ENCODE measurements at places on chromosomes 3 and 15.

DNA sequence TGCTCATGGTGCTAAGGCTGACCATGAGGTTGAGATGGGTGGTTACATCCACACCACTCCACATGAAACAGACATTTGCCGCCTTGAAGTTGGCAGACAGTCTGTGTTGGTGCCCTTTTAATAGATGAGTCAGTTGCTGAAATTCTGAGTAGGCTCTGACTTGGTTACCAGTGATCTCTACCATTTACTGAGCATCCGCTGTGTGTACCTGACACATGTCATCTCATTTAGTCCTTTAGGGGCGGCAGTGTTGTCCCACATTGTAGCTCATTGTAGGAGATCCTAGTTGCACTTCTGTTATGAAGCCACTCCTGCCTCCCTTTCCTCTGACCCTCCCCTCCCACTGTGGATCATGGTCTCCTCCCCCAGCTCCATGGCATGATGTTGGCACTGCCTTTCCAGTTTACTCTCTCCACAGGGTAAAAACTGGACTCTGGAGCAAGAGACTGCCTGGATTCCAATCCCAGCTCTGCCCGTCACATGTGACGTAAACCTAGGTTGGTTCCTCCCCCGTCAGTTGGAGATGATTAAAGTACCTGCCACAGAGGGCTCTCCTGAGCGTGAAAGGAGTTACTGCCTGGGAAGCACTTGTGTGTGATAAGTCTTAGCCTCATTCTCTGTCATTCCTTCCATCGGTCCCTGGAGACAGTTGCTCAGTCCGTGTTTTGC, 21.6 kb downstream of the SLCO3A1 start:
- DNase-seq = no peak

GRCh38 chr15:99102332-99103235, 2.3 kb upstream of the SYNM start:
- no peak for DNase-seq

DNA sequence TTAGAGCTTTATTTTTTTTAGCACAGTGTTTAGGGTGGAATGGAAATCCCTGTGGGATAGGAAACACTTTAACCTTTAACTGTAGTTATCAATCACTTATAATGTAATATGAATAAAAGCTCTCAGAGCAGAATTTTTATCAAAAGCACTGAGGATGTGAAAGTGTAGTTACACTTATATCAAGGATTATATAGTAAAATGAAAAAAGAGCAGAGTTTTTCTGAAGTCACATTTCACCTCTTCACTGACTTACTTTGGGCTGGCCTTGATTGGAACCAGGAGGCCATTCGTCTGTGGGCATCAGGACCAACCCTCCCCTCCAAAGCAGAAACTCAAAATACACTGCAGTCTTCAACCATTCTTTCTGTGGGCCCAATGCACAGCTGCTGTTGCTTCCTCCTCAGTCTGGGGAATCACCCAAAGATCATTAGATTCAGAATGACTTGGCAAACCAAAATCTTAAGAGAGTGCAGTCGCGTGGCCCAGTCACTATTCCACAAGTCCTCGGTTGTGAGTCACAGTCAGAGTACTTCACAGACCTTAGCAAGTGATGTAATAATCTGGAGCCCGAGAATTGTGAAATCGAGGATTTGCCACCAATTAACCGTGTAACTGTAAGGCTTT, 132.6 kb upstream of the COL8A1 start:
- peak; percentile 6 for DNase-seq

GRCh38 chr3:186209810-186210752, 101.2 kb upstream of the ETV5 start:
- DNase-seq = no peak

DNA sequence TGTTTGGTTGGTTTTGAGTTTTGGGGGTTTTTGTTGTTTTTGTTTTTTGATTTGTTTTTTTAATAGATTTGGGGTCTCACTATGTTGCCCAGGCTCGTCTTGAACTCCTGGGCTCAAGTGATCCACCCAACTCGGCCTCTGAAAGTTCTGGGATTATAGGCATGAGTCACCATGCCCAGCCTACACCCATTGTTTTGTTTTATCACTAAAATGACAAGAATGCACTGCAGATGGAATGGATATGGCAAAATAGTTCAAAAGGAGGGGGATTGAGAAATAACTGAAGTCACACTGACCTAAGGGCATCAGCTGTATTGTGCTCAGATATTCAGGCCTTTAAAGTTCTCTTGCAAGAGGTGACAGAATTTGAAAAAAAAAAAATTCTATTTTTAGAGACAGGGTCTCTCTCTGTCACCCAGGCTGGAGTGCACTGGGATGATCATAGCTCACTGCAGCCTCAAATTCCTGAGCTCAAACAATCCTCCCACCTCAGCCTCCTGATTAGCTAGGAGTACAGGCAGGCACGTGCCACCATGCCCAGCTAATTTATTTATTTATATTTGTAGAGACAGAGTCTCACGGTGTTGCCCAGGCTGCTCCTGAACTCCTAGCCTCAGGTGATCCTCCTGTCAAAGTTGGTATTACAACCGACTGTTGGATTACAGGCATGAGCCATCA, 4.4 kb upstream of the RASA2 start:
- DNase-seq = no peak

DNA sequence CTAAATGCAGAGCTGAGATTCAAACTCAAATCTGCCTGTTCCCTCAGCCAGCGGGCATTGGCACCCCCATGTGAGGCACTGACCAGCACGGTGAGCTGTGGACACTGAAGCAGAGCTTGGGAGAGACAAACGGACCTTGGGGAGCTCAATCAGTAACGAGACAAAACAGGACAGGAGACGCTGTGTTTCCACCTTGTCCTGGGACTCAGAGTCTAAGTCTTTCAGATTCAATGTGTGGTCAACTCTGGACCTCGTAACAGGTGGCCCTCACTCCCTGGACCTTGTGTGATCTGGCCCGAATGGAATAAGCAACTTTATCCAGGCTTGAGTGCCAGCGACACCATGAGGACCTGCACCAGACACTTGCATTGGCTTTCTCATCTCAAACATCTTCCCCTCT, 232.5 kb downstream of the UACA start:
- DNase-seq = no peak

- no peak for DNase-seq
These were observed 75.1 kb upstream of the TBC1D5 start for GRCh38 chr3:17817545-17817944.

- DNase-seq = no peak
These were observed 129.6 kb downstream of the CTNNB1 start for GRCh38 chr3:41328926-41329325.

DNA sequence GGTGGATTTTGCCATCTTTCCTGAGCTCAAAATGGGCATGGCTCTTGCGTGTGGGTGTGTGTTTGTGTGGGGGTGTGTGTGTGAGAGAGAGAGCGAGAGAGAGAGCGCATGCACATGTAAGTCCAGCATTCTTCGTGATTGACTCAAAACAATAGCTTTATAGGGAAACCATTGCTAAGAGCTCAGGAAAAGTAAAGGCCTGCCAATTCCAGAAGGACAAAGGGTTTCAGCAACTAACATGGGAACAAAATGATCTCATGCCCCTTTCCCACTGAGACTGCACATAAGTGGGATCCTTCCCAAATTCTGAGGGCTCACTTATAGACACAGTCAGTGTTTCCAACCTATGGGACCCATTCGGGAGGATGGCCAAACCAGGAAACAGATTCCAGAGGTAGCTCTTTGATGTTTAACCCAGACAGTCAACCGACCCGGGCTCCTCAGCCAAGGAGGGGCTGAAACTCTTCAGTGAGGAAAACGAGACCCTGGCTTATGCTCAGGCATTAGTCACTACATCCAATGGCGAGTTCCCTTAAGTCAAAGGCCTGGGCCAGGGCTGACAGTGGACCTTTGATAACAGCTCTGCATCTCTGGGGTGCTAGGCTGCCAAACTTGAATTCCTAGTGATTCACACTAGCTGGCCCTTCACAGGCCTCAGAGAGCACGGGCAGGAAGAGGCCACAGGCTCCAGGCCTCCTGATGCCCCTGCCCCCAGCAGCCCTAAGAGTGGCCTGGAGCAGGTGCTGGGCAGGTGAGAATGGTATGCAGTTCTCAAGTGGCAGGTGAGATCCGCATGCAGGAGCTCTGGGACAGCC, 305.0 kb upstream of the C2CD4B start:
- DNase-seq = no peak

- DNase-seq = no peak
These were observed 13.1 kb upstream of the KCTD6 start for GRCh38 chr3:58478781-58479180.

DNA sequence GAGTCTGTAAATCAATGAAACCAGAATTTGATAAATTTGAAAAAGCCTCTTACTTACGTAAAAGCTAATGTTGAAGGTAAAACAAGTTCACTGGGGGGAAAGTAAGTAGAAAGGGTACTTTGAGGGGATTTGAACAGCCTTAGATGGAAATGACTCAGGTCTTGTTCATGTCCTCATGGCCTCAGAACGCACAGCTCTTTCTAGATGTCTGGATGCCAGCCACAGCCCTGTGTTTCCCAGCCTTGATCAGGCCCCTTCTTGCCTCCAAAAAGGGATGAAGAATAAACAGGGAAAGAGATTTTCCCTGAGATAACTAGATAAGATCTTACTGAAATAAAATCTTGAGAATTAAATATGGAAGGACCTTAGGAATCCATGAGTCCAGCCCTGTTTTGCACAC, 237.1 kb upstream of the GOLGA6L4 start:
- DNase-seq = no peak

- DNase-seq = no peak
These were observed 32.2 kb downstream of the SLC41A3 start for GRCh38 chr3:126051741-126052140.

DNA sequence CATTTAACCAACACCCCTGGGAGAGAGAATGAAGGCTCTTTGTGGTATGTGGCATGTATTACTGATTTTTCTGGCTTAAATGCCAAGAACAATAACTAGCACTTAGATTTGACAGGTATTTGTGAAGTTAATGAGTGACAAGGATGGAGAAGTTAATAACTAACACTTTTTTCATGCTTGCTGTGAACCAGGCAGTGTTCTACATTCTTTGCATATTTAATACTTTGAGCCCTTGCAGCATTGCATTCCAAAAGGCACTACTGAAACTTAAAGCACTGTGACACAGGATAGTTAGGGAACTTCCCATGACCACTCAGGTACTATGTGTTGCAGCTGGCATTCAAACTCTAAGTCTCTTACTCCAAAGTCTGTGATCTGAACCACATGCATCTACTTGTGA, 650.6 kb downstream of the ZPLD1 start:
- no peak for DNase-seq

- DNase-seq = no peak
These were observed 446.9 kb downstream of the EDEM1 start for GRCh38 chr3:5634411-5634810.

- DNase-seq = no peak
These were observed 1.6 kb downstream of the NKTR start for GRCh38 chr3:42601896-42602581.

GRCh38 chr3:12807066-12807465, 10.6 kb downstream of the CAND2 start:
- no peak for DNase-seq

- no peak for DNase-seq
These were observed 53.4 kb upstream of the EPHA6 start for GRCh38 chr3:96760956-96761355.

- peak; percentile 46 for DNase-seq
These were observed 29.0 kb upstream of the FURIN start for GRCh38 chr15:90839187-90840071.

- DNase-seq = no peak
These were observed 144.0 kb downstream of the NSMCE3 start for GRCh38 chr15:29125382-29126207.

- DNase-seq = no peak
These were observed 15.7 kb upstream of the LRRC58 start for GRCh38 chr3:120364821-120365220.

GRCh38 chr3:170814822-170815221, 55.2 kb downstream of the RPL22L1 start:
- no peak for DNase-seq

- no peak for DNase-seq
These were observed 340.9 kb upstream of the ICE2 start for GRCh38 chr15:60819860-60820259.

DNA sequence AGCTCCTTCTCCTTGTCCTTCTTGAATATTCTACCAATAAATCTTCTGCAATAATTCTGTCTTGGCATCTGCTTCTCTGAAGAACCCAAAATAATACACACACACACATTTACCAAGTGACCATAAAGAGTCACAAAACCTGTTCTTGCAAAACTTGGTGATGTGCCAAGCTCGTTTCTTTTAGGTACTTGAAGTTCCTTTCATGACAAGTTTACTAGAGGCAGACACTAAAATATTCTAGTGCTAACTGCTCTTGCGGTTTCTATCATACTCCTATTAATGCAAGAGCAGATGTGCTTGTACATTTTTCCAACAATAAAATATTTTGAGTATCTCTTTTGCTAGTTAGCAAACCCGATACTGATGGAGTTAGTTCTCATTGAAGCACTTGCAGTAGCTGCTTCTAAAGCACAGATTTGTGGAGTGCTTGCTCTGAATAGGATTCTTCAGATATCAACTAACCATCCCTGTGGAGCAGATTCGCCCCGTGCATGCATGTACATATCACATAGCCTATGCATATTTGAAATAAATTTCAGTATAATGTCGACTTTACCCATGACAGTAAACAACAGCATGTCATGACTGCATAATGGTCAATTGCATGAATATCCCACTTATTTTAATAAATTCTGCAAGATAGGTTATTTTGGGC, 23.2 kb downstream of the HHLA2 start:
- DNase-seq = no peak

DNA sequence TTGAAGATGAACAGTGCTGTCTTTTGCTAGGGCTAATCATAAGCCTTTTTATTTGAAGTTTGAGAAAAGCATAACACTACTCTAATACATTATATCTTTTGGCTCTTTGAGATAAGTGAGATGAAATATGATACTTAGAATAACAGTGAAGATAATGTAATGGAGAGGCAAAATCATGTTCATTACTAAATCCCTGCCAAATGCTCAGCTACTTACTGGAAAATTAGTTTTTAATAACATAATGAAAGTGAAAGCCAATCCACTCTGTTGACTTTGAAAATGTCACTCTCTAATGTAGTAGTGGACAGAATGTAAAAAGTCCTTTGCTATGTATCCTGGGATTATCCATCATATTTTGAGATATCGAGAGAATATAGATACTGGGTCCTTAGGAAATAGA, 35.9 kb upstream of the MYH15 start:
- DNase-seq = no peak

DNA sequence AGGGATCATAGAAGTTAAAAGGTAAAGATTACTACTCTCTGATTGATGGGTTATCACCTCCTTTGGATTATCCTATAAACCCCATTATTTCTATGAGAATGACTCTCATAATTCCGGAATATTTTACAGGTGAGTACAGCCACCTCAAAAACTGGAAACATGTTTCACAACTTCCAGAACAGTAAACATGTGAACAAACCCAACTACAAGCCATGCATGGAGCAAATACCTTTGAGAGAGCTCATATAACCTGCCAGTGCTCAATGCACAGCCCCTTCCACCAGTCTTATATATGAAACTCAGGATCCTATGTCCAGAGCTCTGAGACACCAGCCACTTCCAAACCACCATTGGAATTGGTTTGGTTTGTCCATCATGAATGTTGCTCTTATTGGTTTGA, 208.0 kb downstream of the MECOM start:
- DNase-seq = no peak
